Heart left ventricle (tissue), 16 donors: ENCODE measurements at places on chromosomes 13 and 19. TPM values are rescaled to one million over a fixed set of nuclear protein-coding genes. Genes with fewer than 3 reads are reported as not detected.

Gene FGF22
- not detected for total RNA-seq

Gene ZNF625
- 3.7 TPM for total RNA-seq

Gene GPR4
- 7.9 TPM for total RNA-seq

Gene ELSPBP1
- not detected for total RNA-seq

DNA sequence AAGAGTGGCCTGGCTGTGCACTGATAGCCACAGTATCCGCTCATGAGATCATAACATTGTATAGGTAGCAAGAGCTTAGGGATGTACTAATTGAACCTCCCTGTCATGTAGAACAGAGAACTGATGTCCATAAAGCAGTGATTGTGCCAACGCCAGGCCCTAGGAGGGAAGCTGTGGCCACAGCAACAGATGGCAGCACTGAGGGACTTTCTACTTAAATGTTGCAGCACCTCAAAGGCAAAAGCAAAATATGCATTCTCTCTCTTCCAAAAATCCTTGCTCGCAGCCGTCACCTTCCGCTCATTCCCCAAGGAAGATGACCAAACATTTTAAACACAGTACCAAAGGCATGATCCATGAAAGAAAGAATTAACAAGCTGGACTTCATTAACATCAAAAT, 32.3 kb downstream of the COL4A1 start:
- no peak for DNase-seq

GRCh38 chr13:113938716-113939115, 35.2 kb downstream of the C13orf46 start:
- DNase-seq, result no peak

DNA sequence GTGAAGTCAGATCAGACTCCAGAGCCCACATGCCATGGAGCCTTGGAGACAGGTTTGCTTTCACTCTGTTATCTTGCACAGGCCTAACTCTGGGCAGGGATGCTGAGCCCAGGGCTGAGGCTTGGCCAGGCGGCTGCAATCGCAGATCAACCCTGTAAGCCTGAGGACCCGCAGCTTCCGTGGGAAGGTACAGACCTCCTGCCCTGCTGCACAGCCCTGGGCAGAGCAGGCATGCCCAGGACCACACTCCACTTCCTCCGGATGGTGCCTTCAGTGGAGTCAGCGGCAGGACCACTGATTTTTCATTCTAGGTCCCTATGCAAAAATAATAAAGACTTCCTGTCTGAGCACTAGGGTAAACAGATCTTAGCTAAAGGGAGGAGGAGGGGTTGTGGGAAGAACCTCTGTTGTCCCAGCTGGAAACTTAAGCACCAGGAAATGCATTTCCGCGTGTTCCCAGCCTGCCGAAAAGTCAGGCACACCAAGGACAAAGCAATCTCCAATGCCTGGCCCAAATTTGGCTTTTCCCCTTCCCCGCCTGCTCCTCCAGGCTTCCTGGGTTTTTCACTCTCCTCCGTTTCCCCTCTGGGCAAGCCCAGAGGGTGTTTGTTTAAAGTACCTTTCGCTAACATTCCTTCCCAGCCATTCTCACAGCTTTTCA, 87.3 kb downstream of the KCTD15 start:
- peak; percentile 45 for DNase-seq

- DNase-seq, result no peak
Observed at GRCh38 chr13:38767506-38768265, 80.8 kb downstream of the FREM2 start.

GRCh38 chr13:113902986-113903775, 39.3 kb upstream of the GAS6 start:
- no peak for DNase-seq

GRCh38 chr19:28394725-28395124, 818.2 kb downstream of the UQCRFS1 start:
- DNase-seq, result no peak

- no peak for DNase-seq
Observed at GRCh38 chr19:1327125-1327524, 41.5 kb downstream of the EFNA2 start.

- DNase-seq, result peak; percentile 80
Observed at GRCh38 chr13:41613984-41614661, 156.8 kb downstream of the RGCC start.

GRCh38 chr13:27425158-27425917, 919 bp downstream of the GTF3A start:
- no peak for DNase-seq

GRCh38 chr19:13887018-13887436, 10.1 kb downstream of the NANOS3 start:
- no peak for DNase-seq

DNA sequence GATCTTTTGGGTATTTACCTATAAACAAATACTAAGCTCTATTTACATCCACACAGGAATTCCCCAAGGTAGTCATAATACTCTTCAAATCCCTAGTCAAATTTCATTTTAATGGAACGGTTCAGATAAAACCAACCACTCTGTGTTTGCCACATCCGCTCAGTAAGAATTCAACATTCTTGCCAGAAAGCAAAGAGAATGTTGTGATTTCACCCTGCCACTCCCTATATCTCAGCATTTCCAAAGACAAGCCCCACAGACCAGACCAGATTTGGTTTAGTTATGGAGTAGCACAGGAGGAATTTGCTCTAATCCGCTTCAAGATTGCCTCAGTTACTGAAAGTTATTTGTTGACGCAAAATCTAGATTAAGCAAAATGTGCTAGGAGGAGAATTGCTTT, 105.6 kb upstream of the SERP2 start:
- DNase-seq, result no peak

GRCh38 chr19:46460981-46461380, 10.4 kb downstream of the PNMA8A start:
- DNase-seq, result no peak
